Uterine smooth muscle cell (primary cell): ENCODE measurements at places on chromosomes 2 and 18. TPM values are rescaled to one million over a fixed set of nuclear protein-coding genes. Genes with fewer than 3 reads are reported as not detected.

The CREG2 gene
- 3.9 and 5.2 TPM in 2 replicates for total RNA-seq

The KCNG2 gene
- total RNA-seq = not detected in 2 replicates

The NT5C1B gene
- total RNA-seq = 0.33 TPM in 1 of 2 replicates, not detected in the other

The INHA gene
- total RNA-seq = 0.11 and 0.50 TPM in 2 replicates

The CTAGE1 gene
- not detected in 2 replicates for total RNA-seq

The VWC2L gene
- total RNA-seq = under 0.01 TPM in 1 of 2 replicates, not detected in the other

The TNS1 gene
- total RNA-seq = 64.6 and 97.8 TPM in 2 replicates

The EN1 gene
- total RNA-seq = under 0.01 TPM in 1 of 2 replicates, not detected in the other

The AGXT gene
- total RNA-seq = under 0.01 TPM in 1 of 2 replicates, not detected in the other

The TUBA3E gene
- total RNA-seq = not detected in 2 replicates

The ALPP gene
- total RNA-seq = not detected in 2 replicates

The ARHGAP15 gene
- not detected in 2 replicates for total RNA-seq

The ZNF892 gene
- 4.5 and 6.6 TPM in 2 replicates for total RNA-seq

The LINC00305 gene
- not detected in 2 replicates for total RNA-seq

The TUBA4B gene
- total RNA-seq = 0.11 TPM in 1 of 2 replicates, not detected in the other

The KDM3A gene
- total RNA-seq = 21.4 and 24.9 TPM in 2 replicates

The TACR1 gene
- total RNA-seq = 0.12 and 0.22 TPM in 2 replicates

The ST6GAL2 gene
- 0.11 and 0.25 TPM in 2 replicates for total RNA-seq

The GFPT1 gene
- total RNA-seq = 73.7 and 106 TPM in 2 replicates

The PJVK gene
- 2.0 and 2.2 TPM in 2 replicates for total RNA-seq

The NETO1 gene
- not detected in 2 replicates for total RNA-seq

The ANKRD30BL gene
- not detected in 2 replicates for total RNA-seq

The TBR1 gene
- total RNA-seq = not detected in 2 replicates

The COL3A1 gene
- total RNA-seq = 841 and 1,747 TPM in 2 replicates

The ALPI gene
- total RNA-seq = not detected in 2 replicates

The SIX3 gene
- total RNA-seq = under 0.01 TPM in 1 of 2 replicates, not detected in the other

The ZSWIM2 gene
- total RNA-seq = 0.11 and 0.62 TPM in 2 replicates

The RAX gene
- not detected in 2 replicates for total RNA-seq

The SLC5A7 gene
- total RNA-seq = not detected in 2 replicates

The STARD6 gene
- not detected in 2 replicates for total RNA-seq

The ACADL gene
- 0.11 and 0.50 TPM in 2 replicates for total RNA-seq

The CD226 gene
- 0.44 and 0.50 TPM in 2 replicates for total RNA-seq

The MFSD2B gene
- under 0.01 and 0.11 TPM in 2 replicates for total RNA-seq

The ANKRD30B gene
- 0.12 and 0.55 TPM in 2 replicates for total RNA-seq

The UGT1A5 gene
- not detected in 2 replicates for total RNA-seq

The EDAR gene
- total RNA-seq = not detected in 2 replicates

The DTNA gene
- total RNA-seq = 12.5 and 17.2 TPM in 2 replicates

The SH2D6 gene
- 0.89 and 1.4 TPM in 2 replicates for total RNA-seq

The EFHD1 gene
- 0.12 TPM in 1 of 2 replicates, not detected in the other for total RNA-seq

The GRHL1 gene
- total RNA-seq = under 0.01 and 0.37 TPM in 2 replicates

The CPS1 gene
- 12.2 and 21.2 TPM in 2 replicates for total RNA-seq

The KRTCAP3 gene
- total RNA-seq = not detected in 2 replicates

The CHRND gene
- not detected in 2 replicates for total RNA-seq

The IL1RL2 gene
- total RNA-seq = 1.4 and 1.7 TPM in 2 replicates

The CD302 gene
- total RNA-seq = 4.1 and 7.1 TPM in 2 replicates

The ERMN gene
- total RNA-seq = not detected in 2 replicates

The MEP1B gene
- not detected in 2 replicates for total RNA-seq

The GREB1L gene
- 4.2 and 5.0 TPM in 2 replicates for total RNA-seq

The OR6B2 gene
- total RNA-seq = not detected in 2 replicates
